ENCODE measurements at places on chromosomes 6 and 20.

DNA sequence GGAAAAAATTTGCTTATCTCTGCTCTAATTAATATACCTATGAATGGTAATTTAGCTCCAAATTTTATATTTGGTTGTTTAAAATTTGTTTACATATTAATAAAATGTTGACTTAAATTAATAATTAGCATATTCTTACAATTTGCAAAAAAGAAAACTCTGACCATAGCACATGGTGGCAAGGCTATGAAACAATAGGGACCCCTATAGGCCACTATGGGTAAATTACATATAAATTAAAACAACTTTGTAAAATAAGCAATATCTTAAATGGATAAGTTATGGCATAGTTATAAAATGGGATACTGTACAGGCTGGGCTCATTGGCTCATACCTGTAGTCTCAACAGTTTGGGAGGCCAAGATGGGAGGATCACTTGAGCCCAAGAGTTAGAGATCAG lies 76.0 kb downstream of the MKKS start:
- DNase-seq, result no peak

- DNase-seq, result no peak
Measured at GRCh38 chr6:11232770-11233626, 530 bp upstream of the NEDD9 start.

GRCh38 chr6:5763407-5763806 lies 243.3 kb downstream of the NRN1 start:
- DNase-seq, result no peak

- no peak for DNase-seq
Measured at GRCh38 chr6:154106251-154106650, 67.2 kb downstream of the OPRM1 start.

DNA sequence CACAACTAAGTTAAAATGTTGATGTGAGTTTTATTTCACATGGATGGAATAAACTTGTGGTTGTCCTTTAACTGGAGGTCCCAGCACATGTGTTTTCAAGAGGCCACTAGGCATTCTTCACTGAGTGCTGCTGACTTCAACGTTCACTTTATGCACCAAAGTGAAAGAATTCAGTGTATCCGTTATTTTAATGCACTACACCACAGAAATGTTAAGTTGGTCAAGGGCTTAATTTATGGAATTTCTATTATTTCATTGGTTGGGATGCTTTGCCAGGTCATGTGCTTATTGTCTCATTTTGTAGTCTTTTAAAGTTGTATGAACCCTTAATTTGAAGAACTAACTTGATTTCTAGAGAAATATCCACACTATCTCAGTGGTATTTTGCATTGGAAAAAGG lies 106.4 kb downstream of the PPP1R14C start:
- DNase-seq, result no peak

GRCh38 chr6:142830116-142830710 lies 114.8 kb downstream of the HIVEP2 start:
- no peak for DNase-seq

DNA sequence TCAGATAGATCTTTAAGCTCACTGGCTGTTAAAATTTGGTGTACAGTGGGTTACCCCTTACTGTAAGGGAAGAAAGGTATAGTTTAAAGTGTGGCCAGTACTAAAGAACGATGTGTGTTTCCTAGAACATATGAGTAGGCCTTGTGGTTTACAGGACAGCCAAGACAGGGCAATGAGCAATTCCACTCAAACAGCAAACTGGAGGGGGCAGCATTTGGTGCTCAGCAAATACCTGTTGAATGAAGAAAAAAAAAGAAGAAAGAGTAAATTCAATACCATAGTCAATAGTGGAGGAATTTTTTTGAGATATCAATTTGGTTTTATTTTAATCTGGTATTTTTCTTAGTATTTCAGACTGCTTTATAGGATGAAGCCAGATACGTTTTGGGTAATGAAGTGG lies 3.8 kb upstream of the NCOA5 start:
- no peak for DNase-seq

- no peak for DNase-seq
Measured at GRCh38 chr6:9437836-9438235, 977.0 kb downstream of the TFAP2A start.

- DNase-seq, result no peak
Measured at GRCh38 chr6:147109707-147110106, 94.5 kb upstream of the STXBP5 start.

DNA sequence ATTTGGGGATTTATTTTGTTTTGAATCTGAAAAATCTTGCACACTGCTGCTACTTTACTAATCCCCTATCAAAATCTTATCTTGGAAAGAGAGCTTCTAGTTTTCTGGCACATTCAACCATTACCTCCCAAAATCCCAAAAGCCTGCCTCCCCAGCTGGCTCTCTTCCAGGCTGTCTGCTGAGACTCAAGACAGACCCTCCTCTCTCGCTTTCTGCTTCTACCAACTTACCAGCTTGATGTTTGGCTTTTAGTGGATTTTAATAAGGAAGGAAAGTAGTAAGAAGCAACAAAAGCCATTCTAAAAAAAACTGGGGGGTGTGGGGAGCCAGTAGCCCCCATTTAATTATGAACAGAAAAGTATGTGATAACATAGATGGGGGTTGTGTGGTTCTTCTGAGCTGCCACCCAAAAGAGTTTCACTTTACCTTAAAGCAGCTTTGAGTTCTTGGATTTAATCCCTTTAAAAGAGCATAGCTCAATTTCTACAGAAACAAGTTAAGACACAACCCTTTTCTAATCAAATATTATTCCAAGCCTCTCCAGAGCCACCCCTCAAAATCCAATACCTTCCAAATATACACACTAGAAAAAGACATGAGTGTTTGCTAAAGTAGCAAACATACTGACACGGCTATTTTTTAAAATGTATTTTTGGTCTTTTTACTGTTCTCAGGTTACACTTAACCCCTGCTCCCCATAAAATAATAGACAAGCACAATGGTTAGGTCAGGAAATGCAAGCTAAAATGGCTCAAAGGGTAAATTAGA lies 71.7 kb downstream of the ATP9A start:
- no peak for DNase-seq

- no peak for DNase-seq
Measured at GRCh38 chr6:166624275-166624674, 2.8 kb downstream of the RPS6KA2 start.

GRCh38 chr20:50340541-50340940 lies 149.9 kb downstream of the CEBPB start:
- no peak for DNase-seq

DNA sequence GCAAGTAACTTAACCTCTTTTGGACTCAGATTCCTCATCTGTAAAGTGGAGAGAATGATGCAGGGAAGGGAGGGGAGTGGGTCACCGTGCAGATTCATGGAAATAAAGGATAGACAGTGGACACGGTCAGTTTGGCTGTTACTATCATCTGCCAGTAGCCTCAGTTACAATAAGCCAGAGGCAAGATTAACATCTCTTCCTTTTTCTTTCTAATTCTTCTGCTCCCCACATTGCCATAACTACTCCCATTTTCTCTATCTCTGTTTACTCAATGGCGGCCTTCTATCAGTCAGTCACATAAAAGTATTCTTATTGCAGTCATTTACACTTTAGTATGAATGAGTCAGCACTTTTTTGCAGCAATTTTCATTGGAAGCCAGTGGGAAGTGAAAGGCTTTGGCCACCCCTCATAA lies 49.2 kb downstream of the PPP1R16B start:
- no peak for DNase-seq

GRCh38 chr6:159908535-159908934 lies 17.7 kb downstream of the MAS1 start:
- DNase-seq, result no peak

GRCh38 chr6:106684011-106684410 lies 54.6 kb downstream of the QRSL1 start:
- no peak for DNase-seq

DNA sequence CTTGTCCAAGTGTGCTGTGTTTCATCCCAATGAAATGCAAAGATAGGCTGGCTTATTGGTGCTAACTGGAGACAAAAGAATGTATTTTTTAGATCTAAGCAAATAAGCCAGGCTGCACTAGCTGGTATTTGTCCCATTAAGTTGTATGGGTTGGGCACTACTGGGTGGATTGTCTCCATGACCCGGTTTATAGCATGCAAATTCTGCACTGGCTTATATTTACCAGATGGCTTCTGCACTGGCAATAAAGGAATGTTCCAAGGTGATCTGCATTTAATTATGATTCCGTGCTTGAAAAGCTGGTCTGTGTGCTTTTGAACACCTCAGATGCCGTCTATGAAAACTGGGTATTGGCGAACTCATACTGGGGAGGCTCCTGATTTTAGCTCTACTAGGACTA lies 61.4 kb upstream of the MOCS1 start:
- DNase-seq, result no peak

- DNase-seq, result no peak
Measured at GRCh38 chr6:125512621-125513020, 210.9 kb upstream of the HDDC2 start.

DNA sequence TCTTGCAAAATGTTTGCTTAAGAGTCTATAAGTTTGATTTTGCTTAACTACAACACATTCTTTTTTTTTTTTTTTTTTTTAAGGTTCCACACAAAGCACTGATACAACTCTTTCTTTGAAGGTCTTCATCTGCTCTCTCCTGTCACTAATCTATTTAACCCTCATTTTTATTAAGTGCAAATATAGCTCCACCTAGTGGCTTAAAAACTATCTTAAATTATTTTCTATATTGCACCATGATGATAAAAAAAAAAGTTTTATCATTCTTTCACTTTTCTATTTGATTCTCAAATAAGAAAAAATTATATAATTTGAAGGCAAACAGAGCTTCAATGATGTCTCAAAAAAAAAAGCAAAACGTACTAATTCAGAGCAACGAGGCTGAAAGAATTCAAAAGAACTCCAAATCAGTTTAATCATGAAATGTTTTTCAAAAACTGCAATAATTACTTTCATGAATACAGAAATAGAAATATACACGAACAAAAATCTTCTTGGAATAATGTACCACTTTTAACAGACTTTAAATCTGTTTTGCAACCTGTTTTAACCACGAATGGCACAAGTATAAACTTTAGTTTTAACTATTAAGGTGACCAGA lies 12.8 kb downstream of the ESF1 start:
- no peak for DNase-seq

- no peak for DNase-seq
Measured at GRCh38 chr20:20820785-20821483, 108.5 kb upstream of the RALGAPA2 start.

- DNase-seq, result no peak
Measured at GRCh38 chr20:53788253-53789022, 194.8 kb upstream of the ZNF217 start.

DNA sequence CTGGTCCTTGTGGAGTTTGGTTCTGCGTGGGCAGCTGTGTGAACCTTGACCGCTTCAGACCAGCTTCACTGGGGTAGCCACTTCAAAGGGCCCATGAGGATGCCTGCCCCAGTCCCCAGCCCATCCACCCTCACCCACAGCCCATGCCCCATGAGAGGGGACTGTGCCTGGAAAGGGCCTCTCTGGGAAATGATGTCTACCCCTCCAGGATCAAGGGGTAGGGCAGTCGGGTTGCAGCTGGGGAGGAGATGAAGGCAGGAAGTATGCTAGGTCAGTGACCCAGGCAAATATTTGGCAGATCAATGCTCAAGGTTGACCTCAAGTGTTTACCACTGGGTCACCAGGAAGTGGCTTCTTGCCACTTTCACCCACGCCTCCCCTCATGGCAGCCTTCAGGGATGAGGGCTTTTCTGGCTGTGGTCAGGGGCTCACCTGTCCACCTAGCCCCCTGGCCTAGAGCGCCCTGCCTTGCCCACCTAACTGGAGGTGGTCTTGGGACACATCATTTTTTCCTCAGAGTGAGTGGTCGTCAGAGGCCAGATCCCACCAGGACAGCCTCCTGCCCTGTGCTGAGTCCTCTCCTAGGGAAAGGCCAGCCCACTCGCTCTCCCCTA lies 109.5 kb downstream of the SNX5 start:
- DNase-seq, result no peak

DNA sequence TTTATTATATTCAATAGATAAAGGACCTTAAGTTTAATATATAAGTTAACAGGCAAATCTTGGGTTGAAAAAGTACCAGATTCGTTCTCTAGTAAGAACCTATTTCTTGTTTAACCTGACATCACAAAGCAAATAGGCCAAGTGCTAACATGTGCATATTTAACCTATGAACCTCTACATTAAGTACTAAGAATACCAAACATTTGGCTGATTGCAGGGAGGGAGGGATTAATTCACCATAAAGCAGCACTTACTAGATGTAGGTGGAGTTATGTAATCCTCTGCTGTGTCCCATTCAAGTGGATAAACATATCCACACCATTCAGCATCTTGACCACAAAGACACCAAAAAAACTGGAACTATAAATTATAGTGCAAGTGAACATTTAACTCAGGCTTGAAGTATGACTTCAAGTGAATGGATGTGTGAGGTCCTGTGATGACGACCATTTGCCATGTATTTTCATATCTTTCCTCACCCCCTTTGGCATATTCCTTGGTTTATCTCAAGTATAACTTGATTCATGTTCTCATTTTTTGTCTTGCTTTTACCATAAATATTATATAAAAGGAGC lies 10.2 kb downstream of the STX11 start:
- no peak for DNase-seq

DNA sequence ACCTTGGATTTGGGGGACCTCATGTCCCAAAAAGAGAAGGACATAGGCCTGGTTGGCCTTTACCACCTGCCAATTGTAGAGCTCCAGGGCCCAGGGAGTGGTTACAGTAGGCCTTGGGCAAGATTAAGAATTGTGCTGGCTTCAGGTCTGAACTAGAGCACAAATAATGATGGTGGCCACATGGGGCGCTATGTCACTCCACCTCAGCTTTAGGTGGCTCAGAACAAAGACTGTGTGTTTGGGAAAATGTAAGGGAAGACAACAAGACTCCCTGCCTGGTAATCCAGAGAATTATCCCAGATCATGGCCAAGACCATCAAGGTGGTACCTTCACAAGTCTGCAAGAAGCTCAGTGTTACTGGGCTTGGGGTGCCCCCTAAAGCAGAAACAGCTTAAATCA lies 224.9 kb upstream of the OPRM1 start:
- no peak for DNase-seq

- no peak for DNase-seq
Measured at GRCh38 chr6:133503336-133503729, 262.2 kb downstream of the EYA4 start.

- no peak for DNase-seq
Measured at GRCh38 chr6:111258615-111259088, 171.3 kb downstream of the SLC16A10 start.

DNA sequence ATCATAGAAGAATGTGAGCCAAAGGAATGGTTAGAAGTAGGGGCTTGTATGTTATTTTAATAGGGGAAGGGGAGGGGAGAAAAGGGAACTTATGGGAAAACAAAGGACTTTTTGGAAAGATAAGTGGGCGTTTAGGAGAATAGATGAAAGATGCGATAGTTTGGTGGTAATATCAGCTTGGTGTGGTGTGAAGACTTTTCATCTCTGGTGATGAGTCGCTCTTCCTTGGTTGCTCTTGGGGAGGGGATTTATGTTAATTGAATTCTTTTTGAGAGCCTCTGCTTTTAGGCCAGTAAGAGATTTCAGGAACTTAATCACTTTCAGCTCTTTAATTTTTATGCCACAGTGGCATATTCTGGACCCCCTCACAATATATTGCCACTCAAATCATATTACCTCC lies 10.8 kb downstream of the HECA start:
- no peak for DNase-seq
